Lung (tissue), 17 donors: ENCODE measurements at places on chromosomes 16 and 17.
A peak's percentile ranks its signal among the peaks of the same experiment; 100 is the strongest.

- DNase-seq: no peak
Observed at GRCh38 chr16:5186381-5186903, 88.8 kb upstream of the EEF2KMT start.

DNA sequence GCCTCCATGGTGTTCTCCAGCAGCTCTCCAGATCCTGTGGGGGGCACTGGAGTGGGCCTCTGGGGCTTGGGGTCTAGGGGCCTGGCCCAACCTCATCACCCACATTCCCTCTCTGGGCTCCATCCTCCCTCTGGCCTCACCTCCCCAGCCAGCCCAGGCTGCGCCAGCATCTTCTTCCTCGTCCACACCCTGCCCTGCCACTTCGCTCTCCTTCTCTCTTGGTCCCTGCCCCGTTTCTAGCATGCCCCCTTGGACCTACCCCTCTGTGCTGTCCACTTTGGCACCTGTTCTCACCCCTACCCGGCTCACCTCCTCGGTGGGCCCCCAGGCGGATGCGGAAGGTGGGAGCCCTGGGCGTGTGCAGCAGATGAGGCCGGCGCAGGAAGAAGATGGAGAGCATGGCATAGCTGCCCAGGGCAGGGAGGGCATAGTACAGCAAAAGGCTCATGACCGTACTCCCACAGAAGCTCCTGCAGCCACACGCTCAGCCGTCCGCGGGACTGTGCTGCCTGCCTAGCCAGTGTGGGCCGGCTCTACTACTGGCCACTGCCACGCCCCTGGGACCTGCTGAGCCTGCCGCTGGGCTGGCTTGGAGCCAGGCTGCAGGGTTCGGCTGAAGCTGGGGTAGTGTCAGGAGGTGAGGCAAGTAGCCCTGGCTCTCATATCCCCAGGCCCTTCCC lies at the start of gene GDPD3:
Gene GDPD3, minus strand, starts transcription at position 507 of the 680 bp plus-strand sequence. Its CDS starts 59 bp downstream, at position 448.
- no peak for DNase-seq

GRCh38 chr17:63425483-63425882 lies 20.6 kb downstream of the CYB561 start:
- DNase-seq: peak; percentile 86

DNA sequence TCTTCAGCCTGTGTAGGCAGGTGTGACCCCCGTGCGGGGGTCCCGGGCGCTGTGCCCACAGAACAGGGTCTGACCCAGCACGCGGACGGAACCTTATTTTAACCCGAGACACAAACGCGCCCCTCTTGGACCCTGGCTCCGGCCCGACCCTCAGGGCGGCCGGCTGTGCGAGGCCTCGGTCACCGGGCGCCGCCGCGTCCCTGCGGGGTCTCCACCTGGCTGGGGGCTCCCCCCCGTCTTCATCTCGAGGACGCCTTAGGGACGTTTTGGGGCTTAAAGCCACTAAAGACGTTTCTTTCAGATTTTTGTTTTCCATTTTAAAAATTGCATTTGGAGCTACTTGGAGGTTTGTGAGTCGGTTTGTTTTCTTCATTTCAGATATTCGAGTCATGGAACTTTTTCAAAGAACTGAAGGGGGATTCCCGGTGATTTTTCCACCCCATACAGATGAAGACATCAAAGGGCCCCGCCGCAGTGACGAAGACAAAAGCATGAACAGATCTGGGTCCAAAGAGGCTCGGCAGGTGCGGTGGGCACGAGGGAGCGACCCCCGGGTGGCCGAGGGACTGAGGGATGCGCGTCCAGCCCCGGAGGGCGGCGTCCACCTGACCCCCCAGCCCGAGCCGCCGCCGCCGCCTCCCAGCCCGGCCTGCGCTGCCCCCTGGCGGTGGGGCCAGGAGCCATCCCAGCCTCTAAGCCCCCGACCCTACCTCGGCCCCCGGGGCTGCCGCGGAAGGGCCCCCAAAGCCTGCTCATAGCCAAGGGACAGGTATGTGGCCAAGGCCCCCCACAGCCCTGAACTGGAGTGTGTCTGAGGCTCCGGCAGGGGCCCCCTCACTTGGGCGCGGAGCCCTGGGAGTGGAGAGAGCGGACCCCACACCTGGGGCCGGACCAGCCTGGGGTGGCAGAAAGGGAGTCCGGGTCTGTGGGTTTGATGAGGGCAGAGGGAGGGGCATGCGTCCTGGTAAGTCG lies 3.8 kb upstream of the CD7 start:
- no peak for DNase-seq

GRCh38 chr16:19613834-19614233 lies 58.3 kb downstream of the VPS35L start:
- no peak for DNase-seq

- peak; percentile 70 for DNase-seq
Observed at GRCh38 chr17:28949185-28950016, 1.9 kb downstream of the PHF12 start.

DNA sequence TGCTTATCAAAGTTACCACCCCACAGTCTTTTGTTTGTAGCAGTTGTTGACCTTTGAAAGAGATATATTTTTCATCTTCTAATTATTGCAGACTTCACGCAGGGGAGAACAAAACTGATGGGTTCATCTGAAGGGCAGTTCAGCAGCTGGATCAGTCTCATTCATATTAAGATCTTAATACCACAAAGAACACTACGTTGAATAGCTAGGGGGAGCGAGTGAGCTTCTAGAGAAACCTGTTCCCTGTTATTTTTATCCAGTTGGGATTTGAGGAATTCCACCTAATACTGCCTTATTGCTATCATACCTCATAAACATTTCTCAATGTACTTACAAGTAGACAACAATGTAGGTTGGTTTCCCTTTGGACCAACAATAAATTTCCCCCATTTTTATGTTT lies 306.1 kb upstream of the KIF2B start:
- no peak for DNase-seq

DNA sequence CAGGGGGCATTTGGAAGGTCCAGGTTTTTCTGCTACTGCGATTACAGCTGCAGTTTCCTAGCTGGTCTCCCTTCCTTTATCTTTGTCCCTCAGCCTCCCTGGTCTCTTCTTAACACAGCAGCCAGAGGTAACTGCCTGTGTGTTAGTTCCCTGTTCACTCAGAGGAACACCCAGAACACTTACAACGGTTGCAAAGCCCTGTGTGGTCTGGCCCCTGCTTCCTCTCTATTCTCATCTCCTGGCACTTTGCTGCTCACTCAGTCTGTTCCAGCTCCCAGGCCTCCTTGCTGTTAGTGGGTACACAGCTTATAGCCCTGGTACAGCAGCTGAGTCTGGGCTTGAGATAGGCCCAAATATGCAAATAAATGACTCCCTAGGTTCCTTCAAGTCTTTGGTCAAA lies 16.4 kb downstream of the NTN1 start:
- DNase-seq: no peak

- DNase-seq: no peak
Observed at GRCh38 chr16:2711370-2712062, 8.5 kb downstream of the PRSS27 start.

DNA sequence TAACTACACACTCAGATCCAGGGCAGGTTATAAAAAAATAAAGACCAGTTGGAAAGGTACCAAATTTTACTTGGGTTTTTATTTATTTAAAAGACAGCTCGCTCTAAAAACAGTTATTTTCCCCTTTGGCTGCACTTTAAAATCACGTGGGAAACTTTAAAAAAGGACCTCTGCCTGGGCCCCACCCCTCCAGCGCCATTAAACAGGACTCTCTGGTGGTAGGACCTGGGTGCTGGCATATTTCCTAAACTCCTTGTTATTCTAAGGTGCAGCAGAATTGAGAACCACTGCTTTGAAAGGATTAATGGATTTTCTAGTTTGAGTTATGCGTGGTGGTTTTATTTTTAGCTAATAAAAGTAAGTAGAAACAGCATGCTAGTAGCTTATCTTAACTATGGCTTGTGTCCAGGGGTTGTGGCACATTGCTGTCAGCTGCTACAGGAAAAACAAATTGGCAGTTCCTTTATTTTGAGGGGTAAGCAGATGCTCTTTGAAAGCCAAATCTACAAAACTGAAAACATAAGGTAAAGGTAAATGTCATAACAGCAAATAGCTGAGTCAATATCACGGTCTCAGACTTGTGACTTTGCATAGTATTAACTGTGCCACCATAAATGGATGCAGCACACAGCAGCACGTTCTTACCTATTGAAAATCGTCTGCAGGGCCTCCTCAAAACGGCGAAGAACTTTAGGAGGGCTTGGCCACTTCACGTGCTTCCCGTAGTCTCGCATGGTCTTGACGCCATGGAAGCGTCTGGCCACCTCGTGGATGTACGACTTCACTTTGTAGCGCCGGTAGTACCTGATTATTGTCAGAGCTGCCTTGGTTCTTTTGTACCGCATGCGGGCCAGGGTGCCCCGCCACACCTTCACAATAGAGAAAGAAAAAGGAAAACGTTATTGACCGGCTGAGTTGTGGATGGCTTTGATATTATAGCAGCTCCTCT lies 172.0 kb downstream of the CDK5R1 start:
- DNase-seq: peak; percentile 29

DNA sequence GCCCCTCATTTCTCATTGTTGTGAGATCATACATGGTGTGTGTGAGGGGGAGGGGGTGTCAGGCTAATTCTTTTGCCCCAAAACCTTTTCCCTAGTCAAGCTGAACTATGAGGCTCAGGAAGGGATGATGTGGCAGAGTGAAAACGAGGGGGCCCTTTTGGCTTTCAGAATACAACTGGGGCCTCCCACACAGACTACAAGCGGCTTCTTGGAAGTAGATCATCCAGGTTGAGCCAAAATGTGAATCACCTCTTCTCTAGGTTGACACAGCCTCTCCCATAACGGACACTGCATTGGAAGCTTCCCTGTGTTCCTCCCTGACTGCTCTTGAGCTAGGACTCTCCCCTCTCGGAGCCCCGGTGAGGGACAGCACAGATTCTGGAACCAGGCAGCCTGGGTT lies 2.3 kb upstream of the ALKBH5 start:
- no peak for DNase-seq

GRCh38 chr16:23499801-23500200 lies 10.5 kb downstream of the GGA2 start:
- DNase-seq: no peak

- DNase-seq: peak; percentile 65
Observed at GRCh38 chr17:69733171-69734012, 318.9 kb downstream of the MAP2K6 start.

GRCh38 chr16:88289561-88289960 lies 93.2 kb upstream of the ZNF469 start:
- no peak for DNase-seq

DNA sequence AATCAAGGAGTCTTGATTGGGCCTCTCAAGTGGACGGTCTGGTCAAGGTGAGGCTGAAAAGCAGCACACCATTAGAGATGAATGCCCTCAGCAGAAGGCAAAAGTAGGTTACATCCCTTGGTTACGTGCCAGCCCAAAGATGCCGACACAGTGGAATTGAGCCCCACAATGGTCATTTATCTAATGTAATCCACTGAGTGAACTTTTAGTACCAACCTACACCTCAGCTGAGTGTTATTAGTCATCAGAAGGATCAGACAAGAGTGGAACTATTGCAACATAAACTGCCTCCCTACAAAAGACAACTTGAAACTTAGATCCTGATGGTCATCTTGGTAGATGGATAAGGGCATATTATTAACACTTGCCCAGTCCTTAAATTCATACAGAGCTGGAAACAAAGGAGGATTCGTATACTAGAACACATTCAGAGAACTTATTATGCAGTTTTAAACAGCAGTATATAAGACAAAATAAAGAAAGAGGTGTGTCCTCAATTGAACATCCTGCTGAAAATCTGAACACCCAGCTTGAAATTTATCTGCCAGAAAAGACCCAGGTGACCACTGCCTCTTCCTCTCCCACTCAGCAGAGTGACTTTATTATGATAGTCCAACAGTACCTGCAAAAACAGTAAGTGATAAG lies 2.8 kb downstream of the DCUN1D3 start:
- no peak for DNase-seq

- DNase-seq: no peak
Observed at GRCh38 chr17:61461586-61461966, 9.4 kb downstream of the TBX4 start.

DNA sequence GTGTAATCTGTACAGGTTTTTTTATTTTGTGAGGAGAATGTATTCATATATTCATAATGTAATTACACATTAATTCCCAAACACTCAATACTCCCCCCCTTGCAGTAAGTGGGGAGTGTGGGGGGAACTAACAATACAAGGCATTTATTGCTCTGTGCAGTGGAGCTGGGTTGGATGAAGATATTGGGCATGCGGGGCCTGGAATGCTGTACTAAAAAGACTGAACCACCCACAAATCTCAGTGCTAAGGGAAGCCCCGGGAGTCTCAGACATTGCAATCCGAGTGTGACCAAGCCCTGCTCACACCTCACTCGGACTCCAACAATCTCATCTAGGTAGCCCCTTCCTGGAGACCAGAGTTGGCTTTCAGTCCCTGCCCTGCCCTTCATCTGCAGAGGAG lies 6.0 kb downstream of the PLLP start:
- DNase-seq: no peak

GRCh38 chr17:39132192-39132610 lies 19.2 kb downstream of the PLXDC1 start:
- DNase-seq: no peak

GRCh38 chr16:2467528-2468232 lies 3.4 kb upstream of the NTN3 start:
- peak; percentile 95 for DNase-seq

DNA sequence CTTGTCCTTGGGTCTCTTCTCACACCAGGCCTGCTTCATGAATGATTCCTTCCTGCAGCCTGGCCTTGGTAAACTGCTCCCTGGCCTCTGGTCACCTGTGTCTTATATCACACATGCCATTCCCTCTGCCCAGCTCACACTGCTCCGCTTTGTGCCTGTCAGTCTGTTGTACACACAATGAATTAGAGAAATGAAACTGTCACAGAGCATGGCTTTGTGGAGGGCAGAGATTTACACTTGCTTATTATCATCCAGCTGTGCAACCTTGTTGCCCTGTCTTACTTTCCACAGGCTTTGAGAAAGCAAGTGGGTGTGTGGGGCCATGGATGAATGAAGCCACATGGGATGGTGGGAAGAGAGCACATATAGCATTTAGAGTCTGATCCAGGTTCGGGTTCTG lies 22.4 kb downstream of the ALDH3A2 start:
- DNase-seq: no peak

DNA sequence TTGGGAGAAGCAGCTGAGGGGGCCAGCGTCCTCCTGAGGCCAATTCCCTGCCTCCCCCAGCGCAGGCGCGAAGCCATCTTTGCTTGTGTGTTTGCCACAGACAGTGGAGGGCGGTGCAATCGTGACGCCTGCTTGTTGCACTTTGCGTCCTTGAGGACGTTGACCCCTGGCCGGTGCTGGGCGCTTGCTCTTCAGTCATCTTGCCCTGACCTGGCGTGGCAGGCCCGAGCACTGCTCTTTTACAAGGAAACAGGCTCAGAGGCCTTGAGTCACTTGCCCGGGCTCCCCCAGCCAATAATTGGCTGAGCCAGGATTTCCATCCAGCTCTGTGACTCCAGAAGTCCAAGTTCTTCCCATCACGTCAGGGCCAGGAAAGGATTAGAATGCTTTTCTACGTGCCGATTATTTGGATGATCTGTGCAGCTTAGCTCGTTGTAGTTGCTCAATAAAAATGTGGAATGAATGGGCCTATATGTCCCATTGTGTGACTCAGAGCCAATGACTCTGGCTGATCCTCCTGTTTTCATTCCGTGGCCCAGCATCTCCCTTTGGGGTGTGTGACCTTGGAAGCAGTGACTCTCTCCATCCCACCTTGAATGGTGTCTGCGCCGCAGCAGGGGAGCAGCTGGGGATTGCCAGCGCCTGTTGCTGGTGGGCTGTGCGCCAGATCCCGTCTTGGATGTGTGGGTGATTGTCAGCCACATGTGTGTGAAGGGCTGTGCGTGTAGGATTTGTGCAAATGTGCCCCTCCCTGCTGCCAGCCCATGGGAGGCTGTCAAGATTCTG lies 214.1 kb downstream of the SEC14L1 start:
- DNase-seq: peak; percentile 43

GRCh38 chr16:54106057-54106456 lies 180.5 kb downstream of the IRX3 start:
- no peak for DNase-seq
